ENCODE measurements at places on chromosomes 13 and 19. TPM values are rescaled to one million over a fixed set of nuclear protein-coding genes. Genes with fewer than 3 reads are reported as not detected.

Gene GARIN5A
- not detected for total RNA-seq

Gene SLC15A1
- total RNA-seq: not detected

Gene DCUN1D2
- 8.3 TPM for total RNA-seq

Gene ZNF112
- total RNA-seq: 5.8 TPM

Gene CDX2
- total RNA-seq: not detected

Gene CYP4F8
- total RNA-seq: not detected

Gene PSG3
- total RNA-seq: not detected

Gene CACNA1A
- total RNA-seq: 42.8 TPM

Gene KANK2
- total RNA-seq: 590 TPM

- peak; percentile 89 for DNase-seq
Observed at GRCh38 chr19:2055931-2056836, 5.1 kb upstream of the MKNK2 start.

DNA sequence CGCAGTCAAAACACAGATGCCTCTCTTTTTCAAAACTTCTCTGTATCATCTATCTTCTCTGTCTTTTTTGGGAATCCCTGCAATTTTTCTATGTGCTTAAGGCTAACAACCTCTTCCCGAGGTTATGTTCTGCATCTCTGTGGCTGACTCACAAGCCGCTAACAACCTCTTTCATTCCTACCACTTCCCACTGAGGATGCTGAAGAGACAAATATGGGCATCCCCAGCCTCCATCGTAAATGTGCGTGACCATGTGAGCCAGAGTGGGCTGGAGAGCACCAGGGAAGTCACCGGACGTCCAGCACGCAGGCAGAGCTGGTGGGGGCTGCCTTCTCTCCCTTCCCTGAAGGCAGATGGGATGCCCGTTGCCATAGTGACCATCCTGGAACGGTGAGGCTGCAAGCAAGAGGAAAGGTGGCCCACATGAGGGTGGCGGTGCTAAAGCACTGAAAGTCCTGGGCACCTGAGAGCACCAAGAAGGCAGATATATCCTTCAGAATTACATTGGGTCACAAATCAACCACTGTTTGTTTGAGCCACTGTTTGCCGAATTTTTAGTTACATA, 122.8 kb downstream of the SHISA2 start:
- DNase-seq: no peak

DNA sequence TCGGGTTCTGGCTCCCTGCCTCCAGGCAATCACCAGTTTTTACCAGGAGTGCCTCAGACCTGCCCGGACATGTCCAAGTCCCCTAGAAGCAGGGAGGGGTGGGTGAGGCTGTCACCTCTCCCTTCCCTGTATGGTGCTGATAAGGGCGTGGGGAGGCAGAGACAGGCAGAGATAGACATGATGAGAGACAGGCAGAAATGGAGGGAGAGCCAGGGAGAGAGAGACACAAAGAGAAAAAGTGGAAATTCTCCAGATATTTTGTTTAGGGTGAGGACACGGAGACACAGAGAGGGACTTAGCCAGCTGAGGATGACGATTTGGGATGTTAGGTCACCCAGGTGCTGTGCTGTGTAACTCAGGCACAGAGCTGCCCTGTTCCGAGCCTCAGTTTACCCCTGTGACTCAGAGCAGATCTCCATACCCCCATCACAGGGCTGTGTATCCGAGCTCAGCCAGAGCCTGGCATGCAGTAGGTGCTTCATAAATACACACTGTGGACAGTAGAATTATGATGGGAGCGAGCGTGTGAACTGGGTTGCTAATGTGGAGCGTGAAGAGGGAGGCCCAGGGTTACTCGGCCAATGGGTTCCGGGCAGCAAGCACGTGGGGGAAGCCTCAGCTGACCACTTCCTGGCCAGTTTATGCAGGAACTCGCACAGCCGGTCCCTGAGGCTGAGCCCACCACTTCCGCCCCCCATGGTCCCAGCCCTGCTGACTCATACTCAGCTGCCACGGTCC, 11.9 kb upstream of the GDF15 start:
- peak; percentile 98 for DNase-seq

- no peak for DNase-seq
Observed at GRCh38 chr13:86945584-86945983, 725.6 kb upstream of the SLITRK5 start.

- peak; percentile 30 for DNase-seq
Observed at GRCh38 chr13:102799426-102800144, 666 bp downstream of the BIVM start.

- DNase-seq: peak; percentile 45
Observed at GRCh38 chr19:13887517-13887916, 10.6 kb downstream of the NANOS3 start.

GRCh38 chr19:10641248-10641647, 12.9 kb upstream of the ILF3 start:
- DNase-seq: no peak

- DNase-seq: no peak
Observed at GRCh38 chr19:48989701-48990291, 3.3 kb downstream of the GYS1 start.

GRCh38 chr19:55442372-55442961, 633 bp downstream of the SHISA7 start:
- DNase-seq: no peak

DNA sequence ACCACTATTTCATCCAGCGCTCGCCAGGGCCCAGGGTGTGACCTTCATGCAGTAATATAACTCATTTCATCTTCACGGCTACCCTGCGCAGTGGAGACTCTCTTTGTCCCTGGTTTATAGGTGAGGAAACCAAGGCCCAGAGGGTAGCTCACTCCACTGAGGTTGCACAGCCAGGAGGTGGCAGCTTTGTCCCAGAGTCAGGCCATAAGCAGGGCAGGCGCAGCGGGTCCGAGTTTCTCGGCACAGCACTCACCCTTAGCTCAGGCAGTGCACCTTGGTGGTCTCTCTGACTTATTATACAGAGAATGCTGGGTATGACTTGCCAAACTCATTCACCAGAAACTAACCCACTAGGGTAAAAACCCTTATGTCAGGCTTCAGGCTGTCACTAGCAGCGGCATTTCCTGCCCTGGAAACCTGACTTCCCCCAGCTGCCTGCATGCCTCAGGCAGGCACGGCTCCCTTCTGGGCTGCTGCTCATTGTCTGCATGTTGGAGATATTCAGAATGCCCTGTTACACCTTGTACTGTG, 24.5 kb downstream of the PPP5C start:
- DNase-seq: no peak

DNA sequence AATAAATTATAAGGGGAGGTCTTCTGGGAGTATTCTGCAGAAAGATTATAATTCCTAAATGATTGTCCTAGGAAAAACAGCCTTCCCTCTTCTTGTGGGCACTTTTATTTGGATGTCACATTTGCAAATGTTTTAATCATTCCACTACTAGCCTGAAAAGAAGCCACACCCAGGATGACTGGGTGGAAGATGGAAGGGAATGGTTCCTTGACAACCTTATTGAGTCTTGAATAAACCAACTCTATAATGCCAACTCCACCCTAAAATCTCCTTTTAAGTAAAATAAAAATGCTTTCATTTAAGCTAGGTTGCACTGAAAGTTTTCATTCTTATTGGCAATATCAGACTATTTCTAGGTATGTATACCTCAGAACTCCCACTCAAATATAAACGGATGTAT, 494.6 kb downstream of the RFC3 start:
- DNase-seq: no peak

- peak; percentile 82 for DNase-seq
Observed at GRCh38 chr19:41957838-41958366, 1.2 kb downstream of the RABAC1 start.

Data from fibroblast of the aortic adventitia (primary cell).